ENCODE measurements at places on chromosomes 7 and 10. TPM values are rescaled to one million over a fixed set of nuclear protein-coding genes. Genes with fewer than 3 reads are reported as not detected.

The DMTF1 gene
- total RNA-seq: 67.7 TPM

The R3HCC1L gene
- 14.2 TPM for total RNA-seq

- H3K4me1 ChIP-seq: no peaks in the 10 kb centered on the region
- no peak overlapping the region for H3K4me3 ChIP-seq
- H3K27me3 ChIP-seq: no peaks in the 10 kb centered on the region
- no peak for DNase-seq
- H3K27ac ChIP-seq: no peak overlapping the region
- peaks cover 4% of the 10 kb centered on the region for H3K36me3 ChIP-seq
Measured at GRCh38 chr7:33952824-33953223, 47.5 kb downstream of the BMPER start.

DNA sequence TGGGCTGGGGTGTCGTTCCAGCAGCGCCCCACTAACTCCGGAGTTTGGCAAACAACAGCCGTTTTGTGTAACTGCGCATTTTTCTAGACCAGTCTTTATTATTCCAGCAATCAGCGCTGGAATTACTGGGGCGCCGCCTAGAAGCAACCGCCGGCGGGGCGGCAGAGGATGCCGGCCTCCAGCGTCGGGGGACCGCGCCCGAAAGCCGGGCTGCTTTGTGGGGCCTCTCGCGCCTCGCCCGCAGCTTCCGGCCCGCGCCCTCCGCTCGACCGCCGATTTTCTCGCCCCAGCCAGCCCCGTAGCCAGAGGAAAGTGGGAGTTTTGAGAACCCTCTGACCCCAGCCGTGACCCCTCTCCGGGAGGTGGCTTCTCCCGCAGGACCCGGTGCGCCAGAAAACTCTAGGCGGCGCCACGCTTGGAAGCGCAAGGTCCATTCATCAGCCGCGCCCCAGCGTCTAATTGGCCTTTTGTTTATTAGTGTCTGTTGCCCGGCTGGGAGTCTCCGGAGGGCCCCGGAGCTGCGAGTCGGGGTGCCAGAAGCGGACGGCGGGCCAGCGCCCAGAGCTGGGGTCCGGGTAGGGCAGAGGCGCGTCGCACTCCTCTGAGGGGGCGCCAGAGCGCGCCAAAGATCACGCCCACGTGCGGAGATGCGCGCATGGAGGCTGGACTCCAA lies 10.7 kb downstream of the EMX2 start:
- no peak for DNase-seq
- peak overlapping the region; percentile 86 for H3K4me3 ChIP-seq
- peaks cover 11% of the 10 kb centered on the region for H3K36me3 ChIP-seq

Measured in type B pancreatic cell (in vitro differentiated cells).